Fibroblast of skin of scalp (primary cell): ENCODE measurements at places on chromosomes 12 and 14.

DNA sequence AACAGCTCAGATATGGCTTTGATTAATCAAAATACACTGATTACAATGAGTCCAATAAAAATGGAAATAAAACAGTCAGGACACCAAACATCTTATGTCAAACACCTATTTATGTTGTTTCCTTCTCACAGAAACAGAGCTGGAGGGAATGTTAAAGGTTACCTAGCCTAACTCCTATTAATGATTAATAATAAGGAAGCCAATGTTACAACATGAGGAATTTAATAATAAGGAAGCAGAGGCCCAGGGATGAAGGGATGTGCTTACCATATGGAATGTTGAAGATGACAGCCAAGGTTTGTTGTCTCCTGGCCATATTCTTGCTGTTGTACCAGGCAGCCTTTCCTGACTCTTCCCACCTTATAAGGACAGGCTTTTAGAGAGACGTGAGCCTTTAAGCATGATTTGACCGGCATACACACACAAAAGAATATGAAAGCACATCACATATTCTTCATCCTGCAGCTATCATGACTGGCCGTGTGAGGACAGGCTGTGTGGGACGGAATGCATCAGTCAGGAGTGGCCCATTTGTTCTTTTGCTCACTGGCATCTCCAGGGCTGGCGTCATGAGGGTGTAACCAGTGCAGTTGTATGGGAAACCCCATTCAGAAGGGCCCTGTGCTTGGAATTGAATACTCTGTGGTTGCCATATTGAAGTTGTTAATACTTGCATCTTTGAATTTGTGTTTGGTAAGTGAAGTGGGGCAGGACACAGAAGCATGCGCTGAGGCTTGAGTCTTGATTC, 3.1 kb upstream of the GPRC5D start:
- DNase-seq = no peak

- no peak for DNase-seq
These were observed 50.9 kb downstream of the ZFP36L1 start for GRCh38 chr14:68741839-68742470.

- peak; percentile 25 for DNase-seq
These were observed 254.7 kb downstream of the IPO8 start for GRCh38 chr12:30440826-30441602.

DNA sequence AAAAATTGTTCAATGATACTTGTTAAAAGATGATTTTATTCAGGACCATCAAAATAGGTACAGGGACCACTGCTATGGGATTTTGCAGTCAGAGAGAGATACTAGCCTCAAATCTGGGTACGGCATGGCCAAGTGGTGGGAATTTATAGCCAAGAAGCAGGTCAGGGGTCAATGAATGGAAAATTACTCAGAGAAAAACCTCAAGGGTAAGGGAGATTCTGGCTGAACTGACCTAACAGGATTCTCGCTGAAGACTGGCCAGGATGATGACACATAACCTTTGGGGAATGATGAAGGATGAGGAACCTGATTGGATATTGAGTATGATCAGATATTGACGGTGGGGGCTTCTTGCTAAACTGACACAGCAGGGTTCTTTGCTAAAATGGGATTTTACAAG, 32.7 kb downstream of the DEPDC4 start:
- DNase-seq = peak; percentile 2

- no peak for DNase-seq
These were observed 160.9 kb upstream of the ABCD2 start for GRCh38 chr12:39780411-39780912.

GRCh38 chr14:99579120-99579836, 24.7 kb downstream of the CCDC85C start:
- DNase-seq = no peak

- DNase-seq = peak; percentile 71
These were observed 18.2 kb downstream of the IFNG-AS1 start for GRCh38 chr12:68007466-68007865.

- DNase-seq = no peak
These were observed 224.4 kb upstream of the PDZRN4 start for GRCh38 chr12:40963751-40964150.

DNA sequence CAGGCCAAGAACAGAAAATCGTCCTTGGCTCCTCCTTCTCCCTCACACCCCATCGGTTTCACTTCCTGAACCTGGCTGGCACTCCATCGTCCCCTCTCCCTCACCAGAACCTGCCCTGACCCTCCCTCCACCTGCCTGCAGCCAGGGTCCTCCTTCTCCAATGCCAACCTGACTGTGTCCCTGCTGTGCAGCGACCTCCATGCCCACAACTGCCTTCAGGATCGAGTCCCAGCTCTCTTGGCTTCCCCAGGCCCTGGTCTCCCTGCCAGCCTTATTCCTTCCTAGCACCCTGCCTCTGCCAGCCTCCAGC, 19.8 kb downstream of the HVCN1 start:
- no peak for DNase-seq

DNA sequence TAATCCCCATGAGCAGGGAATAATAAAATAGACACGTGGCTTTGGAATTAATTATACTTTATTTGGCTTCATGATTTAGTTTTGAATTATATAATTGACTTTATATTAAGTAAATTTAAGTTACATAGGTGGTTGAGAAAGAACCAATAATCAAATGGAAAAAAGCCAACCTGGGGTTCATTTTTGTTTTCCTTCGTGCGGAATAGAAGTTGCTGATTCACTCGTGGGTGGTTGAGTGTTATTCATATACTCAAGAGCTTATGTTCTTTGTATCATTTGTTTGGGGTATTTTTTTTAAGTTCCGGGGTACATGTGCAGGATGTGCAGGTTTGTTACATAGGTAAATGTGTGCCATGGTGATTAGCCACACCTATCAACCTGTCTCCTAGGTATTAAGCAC, 58.0 kb downstream of the ZNF664 start:
- peak; percentile 29 for DNase-seq

GRCh38 chr14:99081156-99081765, 190.7 kb downstream of the BCL11B start:
- DNase-seq = no peak

- DNase-seq = no peak
These were observed 237.9 kb downstream of the PAWR start for GRCh38 chr12:79452906-79453305.

DNA sequence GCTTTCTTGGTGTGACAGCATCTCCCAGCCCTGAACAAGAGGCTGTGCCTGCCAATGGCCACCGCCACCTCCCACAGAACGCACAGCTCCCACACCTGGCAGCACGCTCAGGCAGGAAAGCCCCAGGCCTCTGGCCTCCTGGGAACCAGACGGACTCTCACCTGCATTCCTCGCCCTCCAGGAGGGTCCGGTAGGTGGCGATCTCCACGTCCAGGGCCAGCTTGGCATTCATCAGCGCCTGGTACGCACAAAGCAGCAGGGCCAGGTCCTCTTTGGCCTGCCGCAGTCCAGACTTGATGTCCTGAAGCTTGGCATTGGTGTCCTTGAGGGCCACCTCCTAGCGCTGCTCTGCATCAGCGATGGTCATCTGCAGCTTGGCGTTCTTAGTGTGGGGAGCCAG, 12.1 kb upstream of the KRT77 start:
- no peak for DNase-seq

DNA sequence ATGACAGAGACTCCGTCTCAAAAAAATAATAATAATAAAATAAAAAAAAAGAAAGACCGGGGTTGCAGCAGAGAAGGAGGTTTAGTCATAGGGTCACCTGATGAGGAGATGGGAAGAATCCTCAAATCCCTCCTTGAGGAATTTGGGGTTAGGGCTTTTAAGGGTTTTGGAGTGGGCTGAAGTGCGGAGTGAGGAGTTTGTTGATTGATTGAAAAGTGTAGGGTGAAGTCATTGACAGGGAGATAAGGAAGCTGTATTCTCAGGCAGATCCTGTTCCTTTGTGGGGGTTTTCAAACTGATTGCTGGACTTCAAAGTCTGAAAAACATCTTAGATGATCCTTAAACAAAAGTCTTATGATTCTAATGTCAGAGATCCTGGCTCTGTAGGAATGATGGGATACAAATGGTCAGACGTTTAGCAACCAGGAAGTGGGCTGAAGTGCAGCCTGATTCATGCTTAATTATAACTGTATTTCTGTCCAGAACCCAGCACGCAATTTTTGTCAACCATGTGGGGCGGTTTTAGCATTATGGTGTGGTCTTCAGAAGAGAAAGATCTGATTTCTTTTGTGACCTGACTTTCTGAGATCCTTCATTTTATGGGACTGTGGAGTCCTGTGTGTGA, 16.0 kb downstream of the FNTB start:
- DNase-seq = peak; percentile 55

- peak; percentile 55 for DNase-seq
These were observed 341.0 kb upstream of the TMEM132C start for GRCh38 chr12:127925971-127926370.

- no peak for DNase-seq
These were observed at the start of gene ZBTB42 for GRCh38 chr14:104800771-104801519. Gene ZBTB42, plus strand, starts transcription at chr14:104801101. Its CDS starts 97 bp downstream, at chr14:104801198.

DNA sequence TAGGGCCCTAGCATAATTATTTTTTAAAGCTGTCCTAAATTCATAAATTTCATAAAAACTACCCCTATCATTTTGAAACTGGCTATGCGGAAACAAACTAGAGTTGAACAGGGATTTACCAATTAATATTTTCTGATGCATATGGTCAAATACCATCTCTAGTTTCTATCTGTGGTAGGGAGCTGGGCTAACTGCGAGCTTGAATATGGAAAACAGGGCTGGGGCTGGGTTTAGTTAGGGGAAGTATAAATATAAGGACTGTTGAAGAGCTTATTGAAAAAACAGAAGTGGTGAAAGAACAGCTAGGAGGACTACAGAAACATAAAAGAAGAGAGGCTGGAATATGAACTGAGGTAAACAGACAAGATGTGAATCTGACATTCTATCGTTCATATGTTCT, 91.8 kb downstream of the SLC38A1 start:
- DNase-seq = no peak

GRCh38 chr14:102212356-102212755, 72.7 kb downstream of the WDR20 start:
- no peak for DNase-seq

GRCh38 chr12:69985656-69986055, 160.6 kb downstream of the MYRFL start:
- no peak for DNase-seq

DNA sequence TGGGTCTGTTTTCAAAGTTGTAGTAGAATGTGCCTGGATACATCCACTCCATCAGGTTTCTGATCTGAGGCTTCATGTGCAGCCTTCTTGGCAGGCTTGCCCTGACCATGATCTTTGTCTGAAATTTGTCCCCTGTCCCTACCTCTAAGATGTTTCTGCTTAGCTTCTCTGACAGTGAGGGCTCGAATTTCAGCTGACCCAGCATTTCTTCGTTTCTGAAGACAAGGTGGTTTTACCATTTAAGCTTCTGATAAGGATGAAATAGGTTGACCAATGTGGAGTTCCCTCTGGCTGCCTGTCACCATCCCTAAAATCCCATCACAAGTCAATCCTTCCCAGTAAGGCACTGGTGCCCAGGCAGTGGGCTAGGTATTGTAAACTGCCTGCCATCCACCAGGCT, 57.0 kb downstream of the CMKLR1 start:
- no peak for DNase-seq

DNA sequence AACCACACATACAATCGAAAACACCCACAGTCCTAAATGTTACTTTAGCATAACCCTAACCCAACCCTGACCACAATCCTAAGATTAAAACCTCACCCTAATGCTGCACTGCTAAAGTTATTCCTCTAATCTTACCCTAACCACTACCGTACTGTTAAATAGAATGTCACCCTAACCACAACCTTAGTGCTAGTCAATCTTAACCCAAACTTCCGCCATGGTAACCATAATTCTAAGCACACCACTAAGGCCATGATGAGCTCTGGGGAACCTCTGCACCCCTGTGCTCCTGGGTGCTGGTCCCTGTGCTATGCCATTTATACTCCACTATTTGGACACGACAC, 38.0 kb downstream of the LTBP2 start:
- DNase-seq = peak; percentile 16

- DNase-seq = peak; percentile 27
These were observed at the start of gene HCAR1 for GRCh38 chr12:122730215-122731014. Gene HCAR1, minus strand, starts transcription at chr12:122730844. Its CDS starts 505 bp downstream, at chr12:122730339.

DNA sequence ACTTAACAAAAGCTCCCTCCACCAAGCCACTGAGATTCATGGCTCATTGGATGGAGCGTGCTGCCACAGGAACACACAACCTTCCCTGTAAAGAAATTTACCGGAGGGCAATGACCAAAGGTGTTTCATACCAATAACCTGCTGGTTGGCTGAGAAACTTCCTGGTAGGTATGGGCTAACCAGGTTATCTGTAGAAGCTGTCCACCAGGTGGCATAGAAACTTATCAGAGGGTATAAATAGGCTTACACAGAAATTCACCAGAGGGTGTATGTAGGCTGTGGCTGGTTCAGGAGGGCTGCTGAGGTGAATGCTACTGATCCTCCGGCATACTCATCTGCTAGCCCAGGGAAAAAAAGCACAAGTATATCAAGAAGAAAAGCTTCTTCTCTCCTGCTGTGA, 27.1 kb upstream of the MTERF2 start:
- DNase-seq = no peak

DNA sequence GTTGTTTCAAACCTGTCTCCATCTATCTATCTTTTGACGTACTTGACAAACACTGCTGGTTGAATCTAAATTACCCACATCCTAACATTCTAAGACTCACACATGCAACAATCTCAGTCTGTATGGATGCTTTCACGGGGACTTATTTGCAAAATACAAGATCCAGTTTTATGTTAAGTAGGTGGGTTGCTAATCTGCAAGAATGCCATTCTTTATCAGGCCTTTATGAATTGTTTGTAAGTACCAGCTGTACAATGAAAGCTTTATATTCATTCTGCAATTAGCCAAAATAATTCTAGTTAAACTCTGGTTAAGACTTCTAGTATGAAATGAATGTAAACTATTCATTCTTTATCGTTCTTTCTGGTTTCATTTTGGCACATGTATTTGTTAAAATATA, 135.1 kb downstream of the NAV3 start:
- no peak for DNase-seq

DNA sequence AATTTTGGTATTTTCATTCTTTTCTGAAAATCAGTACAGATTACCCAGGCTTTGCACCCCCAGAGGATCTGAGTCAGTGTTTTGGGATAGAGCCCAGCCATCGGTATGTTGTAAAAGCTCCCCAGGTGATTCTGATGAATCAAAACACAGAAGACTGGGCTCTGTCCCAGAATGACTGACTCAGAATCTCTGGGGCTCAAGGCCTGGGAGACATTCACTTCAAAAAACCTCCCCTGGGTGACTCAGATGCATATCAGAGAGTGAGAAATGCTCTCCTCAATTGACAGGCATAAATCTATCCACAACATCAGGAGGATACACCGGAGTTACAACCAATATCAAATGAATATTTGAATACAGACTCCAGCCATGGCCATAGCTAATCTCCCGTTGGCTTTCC, 32.6 kb downstream of the SLC35F4 start:
- peak; percentile 94 for DNase-seq

GRCh38 chr12:101794574-101794973, 36.2 kb downstream of the GNPTAB start:
- no peak for DNase-seq

GRCh38 chr12:121827351-121828099, 23.7 kb downstream of the SETD1B start:
- DNase-seq = no peak

DNA sequence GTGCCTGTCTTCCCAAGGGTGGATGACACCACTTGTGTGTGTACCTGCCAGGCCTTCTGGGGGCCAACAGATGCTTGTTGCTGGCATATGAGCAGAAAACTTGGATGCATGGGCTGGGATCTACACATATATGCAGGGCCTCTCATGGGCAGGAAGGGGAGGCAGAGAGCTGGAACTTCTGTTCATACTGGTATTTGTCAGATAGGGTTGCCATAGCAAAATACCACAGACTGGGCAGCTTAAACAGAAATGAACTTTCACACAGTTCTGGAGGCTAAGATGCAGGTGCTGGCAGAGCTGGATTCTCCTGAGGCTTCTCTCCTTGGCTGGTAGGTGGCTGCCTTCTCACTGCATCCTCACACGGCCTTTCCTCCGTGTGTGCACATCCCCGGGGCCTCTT, 121.8 kb downstream of the SUDS3 start:
- DNase-seq = no peak
